ENCODE measurements at places on chromosomes 1 and 21. TPM values are rescaled to one million over a fixed set of nuclear protein-coding genes. Genes with fewer than 3 reads are reported as not detected.

- DNase-seq: peak; percentile 48
These were observed 15.4 kb downstream of the BTG2 start for GRCh38 chr1:203320591-203321272.

DNA sequence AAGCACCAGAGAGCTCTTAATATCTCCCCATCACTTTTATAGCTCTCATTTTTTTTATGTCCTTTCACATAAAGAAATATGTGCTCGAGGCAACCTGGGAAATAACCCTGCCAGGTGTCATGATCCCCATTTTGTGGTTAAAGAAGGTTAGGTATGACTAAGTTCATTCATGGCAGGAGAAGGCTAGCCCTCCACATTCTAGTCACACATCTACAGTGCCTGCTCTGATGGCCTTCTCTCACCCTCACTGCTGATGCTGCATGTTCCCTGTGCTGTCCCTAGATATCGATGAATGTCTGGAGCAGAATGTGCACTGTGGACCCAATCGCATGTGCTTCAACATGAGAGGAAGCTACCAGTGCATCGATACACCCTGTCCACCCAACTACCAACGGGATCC is 187.5 kb downstream of the TPR start:
- DNase-seq: no peak

GRCh38 chr1:165364568-165365133 is 8.1 kb upstream of the LMX1A start:
- no peak for DNase-seq

GRCh38 chr1:153790313-153790965 is 15.2 kb downstream of the SLC27A3 start:
- DNase-seq: peak; percentile 86

DNA sequence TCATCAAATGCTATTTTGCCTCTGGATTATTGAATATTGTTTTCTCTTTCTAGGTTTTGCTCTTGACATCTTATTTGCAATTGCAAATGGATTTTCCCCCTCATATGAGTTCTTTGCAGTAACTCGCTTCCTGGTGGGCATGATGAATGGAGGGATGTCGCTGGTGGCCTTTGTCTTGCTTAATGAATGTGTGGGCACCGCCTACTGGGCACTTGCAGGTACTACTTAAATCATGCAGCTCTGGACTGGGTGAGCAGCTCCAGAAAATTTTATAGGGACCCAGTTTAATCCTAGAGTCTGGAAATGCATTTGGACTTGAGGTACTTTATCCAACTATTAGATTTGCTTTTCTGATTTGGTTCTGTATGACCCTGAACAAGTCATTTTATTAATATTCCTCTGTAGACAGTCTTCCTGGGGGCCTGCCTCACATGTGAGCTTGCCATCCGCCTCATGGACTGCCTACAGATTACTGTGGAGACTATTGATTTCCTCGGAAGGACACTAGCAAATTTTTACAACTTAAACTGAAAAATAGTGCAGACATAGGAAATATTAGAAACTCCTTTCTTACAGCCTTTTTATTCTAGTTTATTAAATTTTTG is 44.5 kb downstream of the SLC22A15 start:
- DNase-seq: peak; percentile 48

DNA sequence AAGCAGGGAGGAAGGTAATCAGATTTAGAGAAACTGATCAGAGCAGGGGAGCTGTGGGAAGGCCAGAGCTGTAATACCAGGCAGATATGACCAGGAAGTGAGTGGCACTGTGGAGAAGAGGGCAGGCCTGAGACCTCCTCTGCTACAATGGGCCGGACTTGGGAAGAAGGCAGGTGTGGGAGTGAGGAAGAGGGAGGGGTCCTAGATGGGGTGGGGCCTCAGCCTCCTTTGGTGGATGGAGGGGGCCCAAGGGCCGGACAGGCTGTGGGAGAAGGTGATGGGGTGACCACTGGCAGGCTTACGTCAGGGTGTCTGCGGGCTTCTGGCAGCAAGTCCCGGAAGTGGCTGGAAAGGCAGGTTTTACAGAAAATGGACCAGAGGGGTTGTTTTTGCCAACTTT is 5.0 kb upstream of the HPCA start:
- DNase-seq: no peak

DNA sequence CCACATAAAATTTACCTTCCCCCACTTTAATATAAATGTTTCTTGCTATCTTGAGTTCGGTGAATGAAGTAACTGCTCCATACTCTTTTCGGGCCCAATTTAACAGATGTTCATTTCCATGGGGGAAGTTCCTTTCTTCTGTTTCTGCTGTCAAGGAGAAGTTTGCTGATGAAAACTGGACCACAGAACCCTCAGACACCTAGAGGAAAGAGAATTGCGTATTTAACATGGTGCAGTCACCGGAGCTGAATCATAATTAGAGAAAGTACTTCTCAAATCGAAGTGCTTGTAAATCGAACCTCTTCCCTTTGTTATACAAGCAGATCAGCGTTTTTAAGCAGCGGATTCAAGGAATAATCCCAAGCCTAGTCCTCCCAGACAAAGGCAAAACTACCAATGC is 151.2 kb downstream of the TGFBR3 start:
- no peak for DNase-seq

Gene OR6N1
- total RNA-seq: not detected

Gene HRNR
- not detected for total RNA-seq

Gene HSPA6
- 1.5 TPM for total RNA-seq

Gene AQP10
- not detected for total RNA-seq
